ENCODE measurements at places on chromosomes 1 and 21.

- no peak for DNase-seq
Measured at GRCh38 chr1:46369542-46370213, 24.4 kb upstream of the FAAH start.

DNA sequence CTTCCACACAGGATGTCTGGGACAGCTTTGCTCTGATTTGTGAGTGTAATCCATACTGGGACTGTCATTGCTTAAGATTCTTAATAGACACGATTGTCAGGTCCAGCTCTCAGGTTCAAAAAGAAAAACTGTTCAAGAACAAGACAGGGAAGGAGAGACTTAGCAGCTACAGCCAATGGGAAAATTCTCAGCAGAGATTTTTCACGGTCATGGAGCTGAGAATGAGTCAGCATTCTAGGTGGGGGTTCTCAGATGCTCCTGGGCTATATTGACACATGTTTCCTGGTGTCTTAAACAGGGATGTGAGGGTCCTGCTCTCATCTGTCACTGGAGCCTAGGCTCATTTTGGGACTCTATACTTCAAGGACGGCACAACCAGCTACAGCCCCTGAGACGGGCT is 318.3 kb downstream of the RRAGC start:
- no peak for DNase-seq

DNA sequence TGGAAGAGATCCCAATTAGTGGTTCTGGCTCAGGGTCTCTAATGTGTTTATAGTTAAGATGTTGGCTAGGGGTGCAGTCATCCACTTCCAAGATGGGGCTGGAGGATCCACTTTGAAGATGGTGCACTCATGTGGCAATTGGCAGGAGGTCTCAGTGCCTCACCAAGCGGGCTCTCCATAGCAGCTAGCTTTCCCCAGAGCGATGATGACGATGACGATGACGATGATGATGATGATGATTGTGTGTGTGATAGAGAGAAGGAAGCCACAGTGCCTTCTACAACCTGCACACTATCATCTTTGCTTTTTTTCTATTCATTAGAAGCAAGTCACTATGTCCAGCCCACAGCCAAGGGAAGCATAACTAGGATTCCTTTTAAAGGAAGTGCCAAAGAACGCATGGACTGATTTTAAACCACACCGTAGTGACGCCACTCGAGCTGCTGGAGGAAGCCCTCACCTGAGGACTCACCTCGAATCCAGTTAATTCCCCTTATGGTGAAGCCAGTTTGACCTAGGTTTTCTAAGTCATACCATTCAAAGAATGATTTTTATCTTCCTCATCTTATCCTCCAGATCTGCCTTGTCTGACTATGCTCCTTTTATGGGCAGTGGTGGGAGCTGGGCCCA is 49.4 kb downstream of the SRRM1 start:
- no peak for DNase-seq

- DNase-seq: no peak
Measured at GRCh38 chr21:45309069-45309986, 21.6 kb upstream of the POFUT2 start.

GRCh38 chr1:58459911-58460310 is 86.6 kb downstream of the OMA1 start:
- DNase-seq: no peak

DNA sequence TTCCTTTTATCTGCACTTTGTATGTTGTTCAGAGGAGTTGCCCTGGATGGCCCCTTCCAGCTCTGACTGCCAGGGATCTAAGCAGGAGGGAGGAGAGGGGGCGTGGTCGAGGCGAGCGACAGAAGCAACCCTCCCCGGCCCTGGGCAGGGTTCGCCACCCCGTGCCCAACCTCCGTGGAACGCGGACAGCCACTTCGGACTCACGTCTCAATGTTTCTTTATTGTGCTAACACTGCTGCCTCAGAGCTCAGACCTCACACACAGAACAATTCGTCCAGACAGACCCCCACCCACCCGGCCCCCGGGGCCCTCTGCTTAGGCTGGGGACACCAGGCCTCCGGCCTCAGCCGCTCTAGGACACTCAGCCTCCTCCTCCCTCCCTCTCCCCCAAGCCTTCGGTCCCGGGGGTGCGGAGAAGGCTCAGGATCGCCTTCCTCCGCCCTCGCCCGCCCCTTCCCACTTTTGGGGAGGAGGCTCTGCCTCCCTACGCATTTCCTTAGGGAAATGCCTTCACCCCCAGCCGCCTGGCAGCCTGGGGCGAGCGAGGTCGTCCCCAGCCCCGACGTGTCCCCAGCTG is 8.3 kb downstream of the VSIG8 start:
- no peak for DNase-seq

GRCh38 chr1:86706018-86706635 is 1.8 kb downstream of the SH3GLB1 start:
- no peak for DNase-seq

- DNase-seq: no peak
Measured at GRCh38 chr1:179264507-179264906, 29.1 kb upstream of the SOAT1 start.

GRCh38 chr1:96473791-96474434 is 247.7 kb upstream of the PTBP2 start:
- DNase-seq: no peak

Data from esophagus squamous epithelium (tissue), 5 donors.